Activated CD4-positive, alpha-beta T cell treated with anti-CD3 and anti-CD28 coated beads, Interleukin-2, amount 10 ng/mL, durations not matched to agents 24 days and 14 days (primary cell): ENCODE measurements at places on chromosomes 11 and 22. TPM values are rescaled to one million over a fixed set of nuclear protein-coding genes. Genes with fewer than 3 reads are reported as not detected.
A peak's percentile ranks its signal among the peaks of the same experiment; 100 is the strongest.

ATL3 gene
- 38.5 and 39.5 TPM in 2 replicates for total RNA-seq

GRCh38 chr11:36744375-36745168, 146.5 kb upstream of the RAG2 start:
- H3K4me1 ChIP-seq = peaks cover 2% of the 10 kb centered on the region
- DNase-seq = peak; percentile 88
- H3K27ac ChIP-seq = no peak overlapping the region
- H3K4me3 ChIP-seq = no peak overlapping the region
- H3K27me3 ChIP-seq = peaks cover 14% of the 10 kb centered on the region
- no peaks in the 10 kb centered on the region for H3K36me3 ChIP-seq

DNA sequence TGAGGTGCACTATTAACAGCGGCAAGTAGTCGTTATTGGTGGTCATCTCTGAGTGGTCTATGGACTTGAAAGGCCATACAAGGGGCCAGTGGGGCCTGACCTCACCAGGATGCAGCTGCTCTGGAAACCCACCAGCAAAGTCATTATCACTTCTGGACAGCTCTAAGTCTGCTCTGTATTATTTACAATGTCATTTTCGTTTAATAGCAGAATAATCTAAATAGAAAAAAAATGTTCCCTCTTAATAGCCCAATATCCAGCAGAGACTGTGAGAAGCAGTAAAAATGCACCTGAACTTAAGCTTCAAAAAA, 85.0 kb upstream of the EED start:
- H3K4me1 ChIP-seq = peaks cover 16% of the 10 kb centered on the region
- no peak for DNase-seq
- no peak overlapping the region for H3K27ac ChIP-seq
- H3K4me3 ChIP-seq = no peak overlapping the region
- H3K27me3 ChIP-seq = peaks cover 2% of the 10 kb centered on the region

TMX2 gene
- 99.0 and 99.2 TPM in 2 replicates for total RNA-seq

DNA sequence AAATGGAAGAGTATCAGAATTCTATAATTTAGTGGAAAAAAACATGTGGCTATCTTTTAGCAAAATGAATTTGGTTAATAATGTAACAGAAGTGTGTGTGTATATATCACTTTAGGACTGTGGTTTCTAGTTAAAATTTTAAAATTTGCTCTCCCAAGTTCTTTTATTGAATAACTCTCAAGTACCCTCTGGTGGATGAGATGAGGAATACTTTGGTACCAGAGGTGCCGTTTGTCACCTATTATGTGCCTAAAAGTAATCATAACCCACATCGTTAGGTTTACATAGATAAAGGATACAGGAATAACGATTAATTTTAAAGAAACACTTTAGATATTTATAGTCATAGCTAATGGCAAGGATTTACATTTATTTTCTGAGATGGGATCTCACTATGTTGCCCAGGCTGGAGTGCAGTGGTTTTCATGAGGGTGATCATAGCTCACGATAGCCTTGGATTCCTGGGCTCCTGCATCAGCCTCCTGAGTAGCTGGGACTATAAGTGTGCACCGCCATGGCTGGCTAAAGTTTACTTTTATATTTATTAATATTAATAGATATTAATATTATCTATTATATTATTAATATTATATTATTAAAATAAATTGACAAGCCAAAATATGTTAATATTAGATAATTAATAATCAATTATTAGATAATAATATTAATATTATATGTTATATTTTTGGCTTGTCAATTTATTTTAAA, 66.7 kb upstream of the CAPRIN1 start:
- no peak overlapping the region for H3K4me3 ChIP-seq
- H3K27me3 ChIP-seq = peaks cover 14% of the 10 kb centered on the region
- H3K4me1 ChIP-seq = no peaks in the 10 kb centered on the region
- H3K36me3 ChIP-seq = no peaks in the 10 kb centered on the region

DNA sequence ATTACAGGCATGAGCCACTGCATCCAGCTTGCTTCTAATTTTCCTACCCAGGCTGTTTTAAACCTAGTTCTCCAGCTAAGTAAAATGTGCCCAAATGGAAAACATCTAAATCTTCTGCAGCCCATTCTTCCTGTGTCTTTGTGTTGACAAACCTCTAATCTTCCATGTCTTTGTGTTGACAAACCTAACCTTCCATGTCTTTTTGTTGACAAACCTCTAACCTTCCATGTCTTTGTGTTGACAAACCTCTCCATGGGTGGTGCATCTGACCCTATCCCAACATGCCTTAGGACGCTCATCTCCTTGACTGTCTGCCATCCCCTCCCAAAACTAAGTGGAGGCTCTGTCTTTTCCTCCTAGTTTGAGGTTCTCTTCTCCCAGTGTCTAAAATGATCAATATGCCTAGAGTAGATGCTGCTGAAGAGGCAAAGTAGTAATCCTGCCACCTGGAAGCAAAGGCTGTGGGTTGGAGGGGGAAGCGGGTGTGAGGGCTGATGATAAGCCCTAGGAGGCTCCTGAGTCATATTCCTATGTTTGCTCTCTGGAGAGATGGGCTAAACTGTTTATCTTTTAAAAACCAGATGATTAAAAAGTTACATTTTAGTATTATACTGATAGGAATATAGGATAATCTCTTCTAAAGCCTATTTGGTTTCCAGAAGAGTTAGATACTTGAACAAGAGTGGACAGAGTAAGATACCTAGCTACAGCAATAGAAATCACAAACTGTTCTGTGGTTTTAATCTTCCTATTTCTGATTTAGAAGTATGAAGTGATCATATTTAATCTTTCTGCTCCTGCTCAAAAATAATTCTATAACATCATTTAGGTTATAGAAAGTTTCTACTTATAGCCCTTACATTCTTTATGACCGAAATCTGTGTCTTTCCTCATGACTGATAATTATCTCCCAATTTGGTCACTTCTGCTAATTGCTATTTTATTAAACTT, 7.9 kb downstream of the FEN1 start:
- H3K4me1 ChIP-seq = peaks cover 23% of the 10 kb centered on the region
- H3K27ac ChIP-seq = peak overlapping the region; percentile 30
- DNase-seq = no peak
- H3K4me3 ChIP-seq = no peak overlapping the region
- peaks cover 78% of the 10 kb centered on the region for H3K36me3 ChIP-seq

- H3K4me1 ChIP-seq = peaks cover 18% of the 10 kb centered on the region
- peak overlapping the region; percentile 87 for H3K4me3 ChIP-seq
Observed at GRCh38 chr11:43943931-43944751, 1.7 kb downstream of the C11orf96 start.

MUC6 gene
- not detected in 2 replicates for total RNA-seq

DNA sequence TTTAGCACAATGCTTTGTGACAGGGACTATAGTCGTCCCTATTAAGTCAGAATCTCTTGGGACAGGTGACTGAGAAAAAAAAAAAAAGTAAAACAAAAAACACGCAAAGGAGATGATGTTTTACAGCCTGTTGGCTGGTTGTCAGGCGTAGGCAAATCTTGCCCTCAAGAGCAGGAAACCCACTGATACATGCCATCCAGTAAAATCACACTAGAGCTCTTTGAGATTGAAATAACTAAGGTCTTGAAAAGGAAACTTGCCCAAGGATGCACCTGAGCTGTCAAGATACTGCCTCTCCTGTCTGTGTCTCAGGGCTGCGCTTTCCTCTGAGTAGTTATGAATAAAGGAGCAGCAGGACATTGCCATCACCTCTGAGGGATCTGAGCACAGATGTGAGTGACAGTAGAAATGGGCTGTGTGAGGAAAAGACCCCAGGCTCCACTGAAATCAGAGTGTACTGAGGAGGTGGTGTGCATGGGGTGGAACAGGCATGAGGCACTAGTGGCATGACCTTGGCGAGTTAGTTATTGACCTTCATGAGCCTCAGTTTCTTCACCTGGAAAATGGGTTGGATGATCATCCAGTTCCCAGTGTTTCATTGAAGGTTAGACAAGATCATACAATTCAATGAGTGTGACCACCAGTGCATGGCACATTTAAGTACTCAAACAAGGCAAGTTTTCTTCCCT, 23.3 kb downstream of the MICAL2 start:
- H3K27ac ChIP-seq = peak overlapping the region; percentile 81
- H3K27me3 ChIP-seq = no peaks in the 10 kb centered on the region
- H3K36me3 ChIP-seq = peaks cover 30% of the 10 kb centered on the region
- H3K4me3 ChIP-seq = peak overlapping the region; percentile 56
